ENCODE measurements at places on chromosomes 3 and 15. TPM values are rescaled to one million over a fixed set of nuclear protein-coding genes. Genes with fewer than 3 reads are reported as not detected.

The ALDH1A2 gene
- total RNA-seq = 37.5 TPM

The RASA2 gene
- 23.1 TPM for total RNA-seq

The MKRN3 gene
- 5.0 TPM for total RNA-seq

The FAH gene
- total RNA-seq = 21.9 TPM

The CCNB2 gene
- total RNA-seq = 0.42 TPM

The TMEM44 gene
- total RNA-seq = 11.5 TPM

The CHRD gene
- total RNA-seq = 21.7 TPM

The NR2E3 gene
- 0.27 TPM for total RNA-seq

The DGKG gene
- 16.7 TPM for total RNA-seq

DNA sequence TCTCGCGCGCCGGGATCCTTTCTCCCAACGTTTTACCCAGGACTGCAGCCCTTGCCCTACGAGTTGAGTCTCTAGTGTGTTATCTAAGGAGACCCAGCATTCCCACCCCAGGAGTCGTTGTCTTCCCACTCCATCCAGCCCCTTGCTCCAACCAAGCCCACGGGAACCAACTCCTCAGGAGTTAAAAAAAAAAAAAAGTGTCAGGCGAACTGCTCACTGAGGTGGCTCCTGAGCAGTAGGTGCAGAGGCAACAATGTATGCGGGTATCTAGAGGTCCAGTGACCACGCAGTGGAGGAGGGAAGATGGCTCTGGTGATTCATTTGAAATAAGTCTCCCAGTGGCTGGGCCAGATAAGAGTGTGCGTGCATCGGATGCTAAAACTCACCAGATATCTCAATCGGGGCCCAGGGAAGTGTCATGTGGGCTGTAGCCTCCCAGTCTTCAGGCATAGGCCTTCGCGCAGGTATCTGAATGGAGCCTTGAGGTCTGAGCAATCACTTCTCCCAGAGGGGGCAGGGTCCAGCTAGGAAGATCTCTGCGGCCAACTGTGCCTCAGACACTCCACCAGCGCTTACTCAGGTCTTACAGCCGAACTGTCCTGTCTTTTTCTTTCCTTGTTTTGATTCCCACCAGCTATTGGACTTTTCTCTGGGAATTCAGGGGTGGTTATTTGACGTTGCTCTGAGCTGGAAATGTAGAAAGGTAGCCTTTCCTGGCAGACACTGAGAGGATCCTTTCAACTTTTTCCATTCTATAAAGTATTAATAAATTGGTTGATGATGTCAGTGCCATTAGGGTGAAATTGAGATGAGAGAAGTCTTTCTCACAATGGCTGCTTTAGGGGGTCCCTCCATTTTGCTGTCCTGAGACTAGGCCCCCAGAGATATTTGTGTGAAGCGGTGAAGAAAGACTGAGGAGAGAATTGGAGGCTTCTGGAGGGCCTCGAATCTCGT lies 21.0 kb downstream of the ZIC4 start:
- no peak overlapping the region for H3K27ac ChIP-seq
- no peaks in the 10 kb centered on the region for H3K4me1 ChIP-seq
- H3K27me3 ChIP-seq = peaks cover under 1% of the 10 kb centered on the region
- no peaks in the 10 kb centered on the region for H3K36me3 ChIP-seq
- no peak overlapping the region for H3K4me3 ChIP-seq

- H3K27ac ChIP-seq = peak within 1 kb of the TSS; percentile 64
- H3K4me1 ChIP-seq = peaks cover 20% of the 10 kb centered on the region
- H3K27me3 ChIP-seq = no peaks in the 10 kb centered on the region
- DNase-seq = peak; percentile 90
- no peaks in the 10 kb centered on the region for H3K36me3 ChIP-seq
Measured at GRCh38 chr3:72847751-72848702, at the start of gene SHQ1. SHQ1 (minus strand) TSS chr3:72848445; CDS start chr3:72848340, 105 bp downstream.

- H3K4me1 ChIP-seq = peaks cover 4% of the 10 kb centered on the region
- no peak overlapping the region for H3K4me3 ChIP-seq
- no peak overlapping the region for H3K27ac ChIP-seq
- H3K27me3 ChIP-seq = no peaks in the 10 kb centered on the region
- H3K36me3 ChIP-seq = no peaks in the 10 kb centered on the region
Measured at GRCh38 chr3:23549148-23549910, 256.4 kb upstream of the UBE2E1 start.

- H3K27ac ChIP-seq = no peak overlapping the region
- peaks cover 3% of the 10 kb centered on the region for H3K4me1 ChIP-seq
- DNase-seq = no peak
- no peak overlapping the region for H3K4me3 ChIP-seq
- no peaks in the 10 kb centered on the region for H3K27me3 ChIP-seq
Measured at GRCh38 chr3:58180940-58181587, 29.7 kb downstream of the DNASE1L3 start.

DNA sequence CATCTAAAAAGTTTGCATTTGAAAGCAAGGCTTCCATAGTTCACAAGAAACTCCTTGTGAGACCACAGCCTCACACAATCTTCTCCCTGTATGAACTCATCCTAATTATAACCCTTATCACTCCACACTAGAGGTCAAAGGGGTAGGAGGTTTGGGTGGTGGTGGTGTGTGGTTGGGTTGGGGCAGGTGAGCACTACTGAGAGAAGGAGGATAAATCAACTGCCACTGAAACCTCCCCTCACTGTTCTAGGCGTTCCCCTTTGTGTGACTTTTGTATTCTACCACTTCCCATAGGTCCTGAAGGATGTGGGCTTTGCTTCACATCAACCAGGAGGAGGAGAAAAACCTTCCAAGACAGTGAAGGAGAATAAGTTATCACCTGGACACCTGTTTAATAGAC lies 6.4 kb upstream of the AGBL1 start:
- no peaks in the 10 kb centered on the region for H3K36me3 ChIP-seq
- DNase-seq = no peak
- no peak overlapping the region for H3K27ac ChIP-seq
- H3K4me3 ChIP-seq = no peak overlapping the region
- no peaks in the 10 kb centered on the region for H3K27me3 ChIP-seq

DNA sequence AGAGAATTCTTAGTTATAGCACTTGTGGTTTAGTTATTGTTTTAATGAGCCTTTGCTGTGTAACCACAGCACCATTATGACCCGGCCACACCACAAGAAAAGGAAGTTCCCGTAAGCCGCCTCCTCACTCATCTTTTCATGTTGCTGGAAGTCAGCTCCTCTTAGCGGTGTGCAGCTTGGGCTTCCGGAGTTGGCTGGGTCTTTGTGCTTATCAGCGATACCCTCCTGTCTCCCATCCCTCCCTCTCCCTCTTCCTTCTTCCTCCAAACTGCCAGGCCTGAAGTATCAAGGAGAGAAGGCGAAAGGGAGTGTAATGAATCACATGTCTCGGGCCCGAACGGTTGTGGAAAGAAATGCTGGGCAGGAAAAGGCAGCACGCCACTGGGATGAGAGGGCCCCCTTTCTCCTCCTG lies 353.5 kb downstream of the MCTP2 start:
- H3K4me3 ChIP-seq = no peak overlapping the region
- H3K4me1 ChIP-seq = no peaks in the 10 kb centered on the region
- no peaks in the 10 kb centered on the region for H3K36me3 ChIP-seq
- H3K27ac ChIP-seq = no peak overlapping the region
- H3K27me3 ChIP-seq = no peaks in the 10 kb centered on the region

GRCh38 chr3:124999317-124999716 lies 56.5 kb downstream of the HEG1 start:
- no peak overlapping the region for H3K4me3 ChIP-seq
- peaks cover 74% of the 10 kb centered on the region for H3K36me3 ChIP-seq
- no peaks in the 10 kb centered on the region for H3K4me1 ChIP-seq
- no peak overlapping the region for H3K27ac ChIP-seq

DNA sequence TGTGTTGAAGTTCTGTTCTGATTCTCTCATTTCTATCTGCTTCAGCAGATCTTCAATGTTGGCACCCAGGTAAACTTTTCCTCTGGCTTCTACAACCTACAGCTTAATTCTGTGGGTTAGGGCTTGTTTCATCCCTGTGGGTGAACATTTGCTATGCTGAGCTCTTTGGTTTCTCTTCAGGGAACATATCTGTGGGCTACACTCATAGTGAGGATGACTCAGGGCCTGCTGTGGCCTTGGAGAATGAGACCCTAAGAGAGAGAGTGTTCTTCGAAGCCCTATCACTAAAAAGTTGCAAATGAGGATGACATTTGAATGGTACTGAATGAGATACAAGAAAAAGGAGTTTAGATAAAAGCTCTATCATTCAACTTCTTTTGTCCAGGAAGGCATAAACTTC lies 346.2 kb upstream of the CBLB start:
- H3K27me3 ChIP-seq = no peaks in the 10 kb centered on the region
- H3K4me1 ChIP-seq = no peaks in the 10 kb centered on the region
- no peaks in the 10 kb centered on the region for H3K36me3 ChIP-seq
- no peak overlapping the region for H3K4me3 ChIP-seq
